ENCODE measurements at places on chromosomes 4 and X.

DNA sequence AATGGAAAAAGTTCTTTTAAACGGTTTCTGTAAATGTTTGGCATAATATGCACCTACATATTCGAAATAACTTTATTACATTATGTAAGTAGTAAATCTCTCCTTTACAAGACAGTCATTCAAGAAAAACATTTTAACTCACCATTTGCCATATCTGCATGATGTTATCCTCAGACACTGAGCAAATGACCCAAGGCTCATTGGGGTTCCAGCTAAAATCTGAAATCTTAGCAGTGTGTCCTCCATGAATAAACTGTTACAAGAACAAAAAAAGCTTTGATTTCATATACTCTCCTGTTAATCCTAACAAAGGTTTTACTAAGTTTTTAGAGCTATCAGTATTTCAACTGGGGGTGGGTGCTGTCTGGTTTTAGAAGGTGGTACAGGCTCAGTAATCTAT is 24.5 kb downstream of the RBBP7 start:
- DNase-seq: no peak

GRCh38 chrX:47808904-47809788 is 27.6 kb upstream of the ZNF81 start:
- DNase-seq: no peak

- DNase-seq: no peak
These were observed 3.9 kb upstream of the GAR1 start for GRCh38 chr4:109811707-109812106.

DNA sequence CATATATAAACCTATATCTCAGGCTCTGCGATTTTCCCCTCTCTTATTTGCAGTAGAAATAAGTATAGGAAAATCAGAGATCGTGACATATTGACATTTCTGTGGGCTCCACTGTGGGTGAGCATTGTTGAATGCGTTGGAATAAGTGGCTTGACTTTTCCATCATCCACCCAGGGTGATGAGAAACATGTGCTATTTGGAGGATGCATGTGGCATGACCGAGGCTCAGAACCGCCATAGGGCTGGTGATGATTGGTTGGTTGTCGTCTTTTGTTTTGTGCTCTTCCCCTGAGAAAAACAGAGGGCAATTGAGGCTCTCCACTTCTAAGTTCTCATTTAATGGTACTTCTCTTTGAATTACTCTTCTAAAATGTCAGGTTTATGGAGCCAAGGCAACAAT is 140.1 kb downstream of the MXRA5 start:
- no peak for DNase-seq

DNA sequence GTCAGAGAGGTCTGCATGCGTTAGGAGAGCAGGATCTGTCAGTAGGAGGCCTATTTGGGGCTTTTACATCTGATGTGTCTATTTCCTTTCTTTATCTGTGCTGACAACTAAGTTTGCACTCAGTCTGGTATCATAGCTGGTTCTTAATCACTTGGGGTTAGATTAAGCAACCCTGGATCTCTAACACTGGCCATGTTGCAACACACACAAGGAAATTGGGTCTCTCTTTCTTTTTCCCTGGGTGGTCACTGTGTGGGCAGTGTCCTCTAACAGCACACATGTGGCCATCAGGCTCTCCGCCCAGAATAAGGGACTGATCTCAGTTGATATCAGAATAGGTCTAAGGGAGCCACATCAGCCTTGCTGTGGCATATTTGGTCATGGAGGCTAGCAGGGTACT is 38.9 kb downstream of the IGFBP7 start:
- no peak for DNase-seq

GRCh38 chrX:71109051-71109450 is 2.3 kb downstream of the IL2RG start:
- no peak for DNase-seq

DNA sequence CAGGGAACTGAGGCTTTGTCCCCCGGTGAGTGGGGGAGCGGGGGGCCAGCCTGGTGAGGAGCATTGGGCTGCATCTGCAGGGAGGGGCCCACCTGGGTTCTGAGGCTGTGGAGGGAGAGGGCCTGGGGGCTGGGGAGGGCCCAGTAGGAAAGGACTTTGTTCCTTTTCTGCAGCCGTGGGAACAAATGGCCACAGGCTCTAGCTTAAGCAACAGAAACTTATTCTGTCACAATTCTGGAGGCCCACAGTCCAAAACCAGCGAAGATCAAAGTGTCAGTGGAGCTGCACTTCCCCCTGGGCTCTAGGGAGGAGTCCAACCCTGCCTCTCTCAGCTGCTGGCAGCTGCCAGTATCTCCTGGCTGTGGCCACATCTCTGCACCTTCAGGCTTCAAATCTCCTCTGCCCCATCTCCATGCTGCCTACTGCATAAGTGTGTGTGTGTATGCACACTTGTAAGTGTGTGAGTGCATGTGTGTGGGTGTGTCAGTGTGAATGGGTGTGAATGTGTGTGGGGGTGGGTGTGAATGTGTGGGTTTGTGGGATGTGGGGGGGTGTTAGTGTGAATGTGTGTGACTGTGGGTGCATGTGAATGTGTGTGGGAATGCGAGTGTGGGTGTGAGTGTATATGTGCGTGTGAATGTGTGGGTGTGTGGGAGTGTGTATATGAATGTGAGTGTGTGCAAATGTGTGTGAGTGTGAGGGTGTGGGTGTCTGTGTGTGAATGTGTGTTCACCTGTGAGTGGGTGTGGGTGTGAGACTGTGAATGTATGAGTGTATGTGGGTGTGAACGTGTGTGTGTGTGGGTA is 204.5 kb upstream of the PSAPL1 start:
- DNase-seq: no peak

DNA sequence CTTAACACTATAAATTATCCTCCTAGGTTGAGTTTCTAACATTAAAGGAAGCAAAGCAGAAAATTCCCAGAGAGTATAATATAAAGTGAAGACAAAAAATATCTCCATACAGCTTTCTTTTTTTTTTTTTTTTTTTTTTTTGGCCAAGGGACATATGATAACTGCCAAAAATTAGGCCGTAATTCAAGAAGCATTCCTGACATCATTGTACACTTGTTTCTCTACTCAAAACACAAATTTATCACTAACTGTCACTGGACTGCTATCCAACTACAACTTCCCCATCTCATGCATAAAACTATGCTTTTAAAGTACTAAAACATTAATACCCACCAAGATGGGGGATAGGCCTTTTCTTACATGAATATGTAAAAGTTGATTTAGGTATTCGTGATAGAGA is 77.2 kb downstream of the DCHS2 start:
- DNase-seq: no peak

GRCh38 chr4:151993521-151993920 is 232.7 kb upstream of the GATB start:
- DNase-seq: no peak
